ENCODE measurements at places on chromosomes 7 and 10. TPM values are rescaled to one million over a fixed set of nuclear protein-coding genes. Genes with fewer than 3 reads are reported as not detected.
A peak's percentile ranks its signal among the peaks of the same experiment; 100 is the strongest.

The BLNK gene
- 4.1 TPM for total RNA-seq

The HMX3 gene
- not detected for total RNA-seq

The OGDHL gene
- total RNA-seq = not detected

The ABI1 gene
- total RNA-seq = 60.3 TPM

The THSD7A gene
- 20.0 TPM for total RNA-seq

The DENND2A gene
- 19.2 TPM for total RNA-seq

The GLCCI1 gene
- total RNA-seq = 12.0 TPM

The CASTOR2 gene
- total RNA-seq = 27.1 TPM

- DNase-seq = no peak
Observed at GRCh38 chr7:121563177-121563576, 167.1 kb upstream of the FAM3C start.

- no peak for DNase-seq
Observed at GRCh38 chr10:78148961-78149612, 115.4 kb downstream of the RPS24 start.

DNA sequence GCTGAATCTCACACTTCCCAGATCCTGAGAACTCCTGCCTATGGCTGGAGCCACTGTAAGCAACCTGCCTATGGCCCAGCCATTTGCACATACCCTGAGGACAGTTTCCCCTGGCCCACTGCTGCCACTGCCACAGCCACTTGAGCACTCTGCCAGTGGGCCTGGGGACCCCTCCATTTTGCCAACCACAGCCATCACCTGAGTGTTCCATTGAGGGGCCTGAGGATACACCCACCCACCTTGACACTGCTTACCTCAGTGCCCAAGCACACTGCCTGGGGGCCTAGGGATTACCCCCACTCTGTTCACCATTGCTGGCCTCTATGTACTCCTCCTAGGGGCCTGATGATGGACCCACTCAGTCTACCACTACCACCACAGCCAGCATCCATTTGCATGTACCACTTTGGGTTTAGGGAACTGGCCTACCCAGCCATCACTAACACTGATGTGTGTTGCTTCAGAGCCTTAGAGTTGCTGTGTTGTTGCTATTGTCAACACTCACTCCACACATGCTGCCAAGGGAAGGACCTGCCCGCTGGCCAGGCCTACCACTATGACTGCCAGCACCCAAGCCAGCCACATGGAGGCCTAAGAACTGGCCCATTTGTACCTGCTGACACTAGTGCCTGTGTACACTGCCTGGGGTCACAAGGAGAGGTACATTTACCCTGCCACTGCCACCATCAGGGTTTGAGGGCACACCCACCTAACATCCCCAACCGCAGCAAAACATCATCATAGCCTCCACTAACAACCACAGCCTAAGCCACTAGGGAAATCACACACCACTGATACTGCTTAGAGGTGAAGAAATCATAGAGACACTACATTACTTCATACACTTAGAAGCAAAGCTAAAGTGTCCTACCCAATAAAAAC lies 45.9 kb upstream of the ANTXRL start:
- DNase-seq = no peak

DNA sequence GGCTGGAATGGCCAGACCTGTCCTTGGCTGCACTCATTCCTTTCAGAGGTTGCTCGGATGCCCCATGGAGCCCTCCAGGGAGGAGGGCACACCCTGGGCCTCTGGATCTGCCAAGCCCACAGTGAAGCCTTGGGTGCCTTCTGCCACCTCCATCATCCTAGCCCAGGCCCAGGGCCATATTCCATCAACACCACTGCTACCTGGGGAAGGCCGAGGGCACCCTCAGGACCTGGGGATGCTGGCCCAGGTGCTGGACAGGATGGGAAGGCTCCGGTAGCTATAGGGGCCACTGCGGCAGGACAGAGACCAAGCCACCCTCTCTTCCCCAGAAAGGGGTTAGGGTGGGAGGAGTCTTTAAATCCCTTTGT lies 810 bp downstream of the OPN4 start:
- peak; percentile 57 for DNase-seq

DNA sequence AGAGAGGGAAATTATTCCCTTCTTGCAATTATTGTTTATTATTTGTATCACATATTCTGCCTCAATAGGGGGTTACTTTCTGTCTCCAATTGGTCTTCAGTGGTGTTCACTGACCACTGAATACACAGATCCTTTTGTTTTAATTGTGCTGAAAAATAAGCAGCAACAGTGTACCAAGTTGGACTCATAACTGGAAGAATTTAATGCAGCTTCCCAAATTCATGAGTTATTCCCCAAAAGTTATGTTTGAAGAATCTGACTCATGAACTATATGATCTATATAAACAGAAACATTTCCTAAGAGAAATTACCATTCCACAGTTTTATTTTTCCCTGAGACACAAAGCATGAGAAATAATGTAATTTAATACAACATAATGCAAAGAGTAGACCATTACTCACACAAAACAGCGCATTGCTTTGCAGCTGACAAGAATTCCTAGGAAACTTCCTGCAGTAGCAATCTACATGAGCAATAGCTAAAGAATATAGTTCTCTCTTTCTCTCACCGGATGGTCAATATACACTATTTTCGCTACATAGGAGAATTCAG lies 479.2 kb downstream of the HTR7 start:
- no peak for DNase-seq

DNA sequence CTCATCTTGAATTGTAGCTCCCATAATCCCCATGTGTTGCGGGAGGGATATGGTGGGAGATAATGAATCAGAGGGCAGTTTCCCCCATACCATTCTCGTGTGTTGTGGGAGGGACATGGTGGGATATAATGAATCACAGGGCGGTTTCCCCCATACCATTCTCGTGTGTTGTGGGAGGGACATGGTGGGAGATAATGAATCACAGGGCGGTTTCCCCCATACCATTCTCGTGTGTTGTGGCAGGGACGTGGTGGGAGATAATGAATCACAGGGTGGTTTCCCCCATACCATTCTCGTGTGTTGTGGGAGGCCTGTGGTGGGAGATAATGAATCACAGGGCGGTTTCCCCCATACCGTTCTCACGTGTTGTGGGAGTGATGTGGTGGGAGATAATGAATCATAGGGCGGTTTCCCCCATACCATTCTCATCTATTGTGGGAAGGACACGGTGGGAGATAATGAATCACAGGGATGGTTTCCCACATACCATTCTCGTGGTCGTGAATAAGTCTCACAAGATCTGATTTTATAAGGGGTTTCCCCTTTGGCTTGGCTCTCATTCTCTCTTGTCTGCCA lies 271.0 kb downstream of the MAD1L1 start:
- no peak for DNase-seq

- DNase-seq = no peak
Observed at GRCh38 chr10:90947030-90947960, 26.4 kb upstream of the ANKRD1 start.

GRCh38 chr10:19908991-19909696 lies 92.9 kb downstream of the PLXDC2 start:
- DNase-seq = no peak

- DNase-seq = no peak
Observed at GRCh38 chr10:34567659-34568253, 247.3 kb downstream of the PARD3 start.

DNA sequence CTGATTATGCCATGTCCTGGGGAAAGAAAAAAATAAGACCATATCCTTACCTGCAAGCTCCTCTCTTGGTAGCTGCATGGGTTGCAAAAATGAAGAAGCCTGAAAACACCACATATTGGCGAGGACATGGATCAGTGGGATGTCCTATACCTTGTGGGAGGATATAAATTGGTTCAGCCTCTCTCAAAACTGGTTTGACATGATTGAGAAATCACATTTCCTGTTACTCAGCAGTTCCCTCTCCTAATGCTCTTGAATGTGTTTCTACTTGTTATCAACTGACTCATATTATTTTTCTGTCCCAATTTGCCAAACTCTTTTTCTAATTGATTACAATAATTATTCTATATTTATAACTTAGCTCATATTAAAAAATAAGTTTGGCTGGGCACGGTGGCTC lies 380.2 kb downstream of the EXOC4 start:
- no peak for DNase-seq

DNA sequence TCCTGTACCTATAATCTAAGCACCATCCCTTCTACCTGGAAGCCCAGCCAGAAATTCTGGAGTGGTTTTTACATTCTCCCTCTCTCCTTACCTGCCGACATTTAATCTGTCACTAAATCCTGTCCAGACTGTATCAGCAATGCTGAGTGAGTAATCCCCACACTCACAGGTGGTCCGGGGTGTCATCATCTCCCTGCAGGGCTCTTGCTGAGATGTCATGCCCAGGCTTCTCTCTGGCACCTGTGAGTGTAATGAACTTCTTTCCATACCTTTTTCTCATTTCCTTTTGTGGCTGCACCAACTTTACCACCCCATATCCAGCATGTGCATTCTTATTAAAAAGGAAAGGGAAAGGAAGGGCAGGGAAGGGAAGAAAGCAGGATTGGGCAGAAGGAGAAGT lies 355.2 kb downstream of the CCSER2 start:
- DNase-seq = no peak

GRCh38 chr10:35554461-35555056 lies 50.6 kb upstream of the GJD4 start:
- DNase-seq = no peak

- DNase-seq = no peak
Observed at GRCh38 chr10:120657371-120657770, 193.8 kb upstream of the WDR11 start.

GRCh38 chr7:123750389-123751230 lies 1.8 kb upstream of the WASL start:
- DNase-seq = no peak

DNA sequence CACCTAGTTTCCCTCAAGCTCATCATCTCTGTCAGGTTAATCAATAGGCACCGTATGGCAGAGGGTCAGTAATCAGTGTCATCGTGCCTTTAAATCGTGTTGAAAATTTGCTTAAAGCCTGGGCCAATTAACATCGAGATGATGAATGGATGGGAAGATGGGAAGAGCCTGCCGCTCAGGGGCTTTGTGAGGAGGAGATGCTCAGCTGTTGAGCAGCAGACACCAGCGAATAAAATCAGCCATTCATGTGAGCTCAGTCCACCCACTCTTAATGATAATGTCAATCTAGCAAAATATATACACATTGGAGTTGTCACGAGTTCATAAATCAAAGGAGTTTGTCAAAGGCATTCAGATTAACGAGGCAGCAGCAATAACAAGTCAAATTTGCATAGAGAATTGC lies 97.7 kb downstream of the BTRC start:
- no peak for DNase-seq

GRCh38 chr7:74044366-74045350 lies 16.7 kb downstream of the ELN start:
- peak; percentile 74 for DNase-seq

- no peak for DNase-seq
Observed at GRCh38 chr7:132475037-132475668, 101.1 kb downstream of the PLXNA4 start.

GRCh38 chr10:28842321-28842720 lies 165.0 kb downstream of the BAMBI start:
- DNase-seq = no peak

DNA sequence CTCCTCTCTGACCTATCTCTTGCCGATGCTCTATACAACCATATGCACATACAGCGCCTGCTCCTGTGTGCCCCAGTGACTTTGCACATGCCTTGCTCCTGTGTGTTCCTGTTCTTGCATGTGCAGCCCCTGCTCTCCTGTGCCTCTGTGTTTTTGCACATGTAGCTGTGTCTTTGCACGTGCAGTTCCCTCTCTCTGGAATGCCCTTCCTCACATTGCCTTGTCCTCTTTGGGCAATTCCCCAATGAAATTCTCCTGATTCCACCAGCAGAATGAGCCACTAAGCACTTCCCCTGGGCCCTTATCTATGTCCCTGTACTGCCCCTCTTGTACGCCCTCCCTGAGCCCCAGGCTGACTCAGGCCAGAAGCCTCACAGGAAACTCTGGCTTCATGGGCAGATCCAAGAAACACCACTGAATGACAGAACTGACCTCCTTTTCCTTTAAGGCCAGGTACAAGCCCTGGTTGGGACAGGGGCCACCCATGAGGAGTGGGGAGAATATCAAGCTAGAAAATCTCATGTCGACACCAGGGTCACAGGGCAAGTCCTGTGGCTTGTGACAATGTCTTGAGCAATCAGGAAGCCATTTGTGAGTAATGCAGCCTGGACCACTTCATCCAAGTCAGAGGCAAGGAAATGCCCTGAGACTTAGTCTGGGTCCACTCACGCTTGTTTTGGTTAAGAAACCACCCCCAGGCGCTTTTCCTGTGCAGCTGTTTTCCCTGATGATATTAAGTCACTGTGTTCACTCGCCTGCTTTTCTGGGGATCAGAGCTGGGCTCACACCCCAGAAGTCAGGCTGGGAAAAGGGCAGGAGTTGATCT lies 1.9 kb upstream of the ARHGAP22 start:
- DNase-seq = peak; percentile 74

DNA sequence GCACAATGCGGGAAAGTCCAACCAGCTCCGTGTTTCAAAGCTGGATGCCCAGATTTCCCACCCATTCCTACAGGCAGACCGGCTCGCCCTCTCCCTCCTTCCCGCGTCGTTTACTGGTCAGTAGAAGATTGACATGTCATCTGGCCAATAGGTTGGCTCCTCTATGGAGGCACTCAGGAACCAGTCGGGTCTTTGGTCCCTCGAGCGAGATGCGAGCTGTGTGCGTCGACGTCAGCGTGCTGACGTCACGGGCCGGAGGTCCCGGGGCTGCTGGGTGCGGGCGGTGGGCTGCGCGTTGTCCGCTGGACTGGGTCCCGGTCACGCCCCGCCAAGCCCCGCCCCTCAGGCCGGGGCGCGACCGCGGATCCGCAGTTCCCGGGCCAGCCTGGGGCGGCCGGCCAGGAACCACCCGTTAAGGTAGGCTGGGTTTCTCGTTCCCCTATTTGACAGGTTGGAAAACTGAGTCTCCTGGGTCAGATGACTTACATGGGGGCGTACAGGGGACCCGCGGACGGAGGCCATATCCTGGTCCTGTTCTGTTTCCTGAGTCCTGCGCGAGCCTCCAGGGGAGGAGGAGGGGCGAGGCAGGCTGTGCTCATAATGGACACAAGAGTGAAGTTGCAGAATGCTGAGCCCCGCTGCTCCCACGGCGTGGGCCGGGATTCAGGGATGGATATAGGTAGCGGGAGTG lies at the start of gene STARD3NL:
Gene STARD3NL (plus strand): TSS at position 242 of the 691 bp plus-strand sequence. CDS start 29,260 bp downstream, outside the sequence.
- DNase-seq = peak; percentile 97

GRCh38 chr7:139886206-139886605 lies 57.1 kb downstream of the TBXAS1 start:
- no peak for DNase-seq

GRCh38 chr10:47322300-47323061 lies at the start of gene GDF2:
Gene GDF2, plus strand, starts transcription at chr10:47322454. Its CDS starts 215 bp downstream, at chr10:47322669.
- peak; percentile 69 for DNase-seq

- DNase-seq = no peak
Observed at GRCh38 chr10:96610817-96611216, 24.0 kb upstream of the TM9SF3 start.

DNA sequence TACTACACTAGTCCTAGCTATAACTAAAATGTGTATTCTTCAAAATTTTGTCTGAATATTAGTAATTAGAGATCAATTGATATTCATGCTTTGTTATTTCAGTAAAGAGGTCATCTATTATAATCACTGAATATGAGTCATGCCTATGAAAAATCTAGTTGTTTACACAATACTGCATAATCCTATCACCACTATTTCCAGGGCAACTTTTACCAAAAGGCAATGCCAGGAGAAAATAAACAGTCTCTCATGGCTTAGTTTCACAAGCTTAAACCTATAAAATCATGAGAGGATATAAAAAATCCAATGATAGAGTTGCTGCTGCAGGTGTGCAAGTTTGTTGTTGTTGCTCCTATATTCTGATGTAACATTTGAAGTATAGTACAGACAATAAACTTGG lies 149.9 kb upstream of the COL1A2 start:
- no peak for DNase-seq

Measured in aorta (tissue), 5 donors.